Activated T-helper 9 cell treated with anti-CD3 and anti-CD28 coated beads, Interleukin-2, amount 50 U/mL, for 16 hours (primary cell): ENCODE measurements at places on chromosomes 2 and 18.

DNA sequence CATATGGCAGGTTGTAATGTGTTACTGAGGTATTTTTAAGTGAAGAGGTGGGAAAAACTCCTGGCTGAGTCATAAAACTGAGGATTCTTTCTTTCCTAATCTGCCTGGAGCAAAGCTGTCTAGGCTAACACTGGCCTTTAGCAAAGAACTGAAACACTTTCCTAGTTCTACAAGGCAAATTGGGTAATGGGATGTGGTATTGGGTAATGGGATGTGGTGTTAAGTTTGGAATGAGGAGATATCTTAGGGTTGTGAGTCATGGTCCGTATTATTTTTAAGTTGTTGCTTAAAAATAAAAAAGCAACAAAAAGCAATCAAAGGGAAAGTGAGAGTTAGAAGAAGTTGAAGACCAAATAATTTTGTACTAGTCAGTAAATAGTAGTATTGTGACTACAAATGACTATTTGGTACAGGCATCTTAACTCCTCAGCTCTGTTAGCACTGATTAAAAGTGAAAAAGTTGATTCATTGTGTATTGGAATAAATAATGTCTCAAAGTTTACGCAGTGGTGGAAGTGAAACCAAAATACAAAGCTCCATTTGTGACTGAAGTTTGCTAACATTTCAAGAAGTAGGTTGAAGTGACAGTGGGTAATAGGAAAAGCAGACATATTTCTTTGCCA, 216.8 kb downstream of the CAMKMT start:
- DNase-seq, result no peak

DNA sequence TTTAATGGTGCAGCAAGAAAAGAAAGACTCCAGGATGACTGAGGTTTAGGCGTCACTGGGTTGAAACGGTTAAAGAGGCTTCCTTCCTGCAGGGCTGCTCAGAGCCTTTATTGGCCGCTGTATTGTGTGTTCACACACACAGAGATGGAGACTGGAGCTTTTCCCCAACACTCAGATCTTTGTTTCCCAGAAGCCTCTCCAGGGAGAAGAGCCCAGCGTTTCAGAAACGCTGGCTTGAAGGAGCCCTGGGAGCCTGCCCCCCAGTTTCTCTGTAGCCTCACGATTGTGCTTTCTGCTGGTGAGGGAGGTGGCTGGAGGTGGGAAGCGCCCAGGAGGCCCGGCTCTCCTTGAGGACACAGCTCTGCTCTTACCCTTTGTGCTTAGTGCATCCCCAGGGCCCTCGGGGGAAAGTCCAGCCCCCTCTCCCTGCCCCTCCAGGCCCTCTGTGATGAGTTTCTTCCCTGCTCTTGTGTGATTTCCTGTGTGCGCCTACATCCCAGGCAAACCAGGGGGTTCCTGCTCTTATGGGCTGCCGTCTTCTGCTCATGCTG, 37.1 kb downstream of the RRM2 start:
- DNase-seq, result no peak

DNA sequence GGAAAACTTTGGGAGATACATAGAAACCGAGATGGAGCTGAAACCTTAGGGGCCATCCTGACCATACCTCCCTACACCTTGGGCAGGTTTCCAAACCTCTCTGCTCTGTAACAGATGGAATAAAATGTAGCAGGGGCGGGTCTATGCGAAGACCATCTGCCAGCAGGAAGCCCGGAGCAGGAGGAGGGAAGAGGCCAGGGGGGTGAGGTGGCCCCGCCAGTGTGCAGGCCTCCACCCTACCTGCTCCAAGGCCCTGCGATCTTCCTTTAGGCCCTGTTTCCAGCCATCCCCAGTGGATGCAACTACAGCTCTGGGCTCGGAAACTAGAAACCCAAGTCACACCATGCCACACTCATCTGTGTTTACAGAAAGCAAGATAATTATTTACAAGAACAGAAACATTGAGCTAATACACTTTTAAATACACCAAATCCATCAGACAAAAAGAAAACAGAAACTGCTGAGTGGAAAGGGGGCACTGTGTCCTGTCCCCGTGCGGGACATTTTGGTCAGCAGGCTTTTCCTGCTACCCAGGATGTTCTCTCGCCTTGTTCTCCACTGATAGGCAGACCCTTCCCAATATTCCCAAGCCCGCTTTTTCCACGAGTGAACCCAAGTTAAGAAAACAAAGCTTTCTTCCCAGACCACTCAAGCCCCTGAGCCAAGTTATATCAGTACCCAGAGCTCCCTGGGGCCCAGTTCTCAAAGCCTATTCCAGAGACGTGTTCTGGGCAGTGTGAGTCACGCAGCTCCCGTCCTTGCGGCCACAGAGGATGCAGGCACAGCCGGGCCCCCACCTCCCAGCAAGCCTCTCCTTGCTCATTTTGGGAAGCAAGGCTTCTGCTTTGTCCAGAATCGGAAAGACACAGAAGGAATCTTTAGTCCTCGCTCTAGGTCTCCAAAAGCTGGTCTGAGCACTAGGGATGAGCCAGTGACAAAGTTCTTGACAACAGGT, 17.3 kb downstream of the CIB4 start:
- DNase-seq, result no peak

DNA sequence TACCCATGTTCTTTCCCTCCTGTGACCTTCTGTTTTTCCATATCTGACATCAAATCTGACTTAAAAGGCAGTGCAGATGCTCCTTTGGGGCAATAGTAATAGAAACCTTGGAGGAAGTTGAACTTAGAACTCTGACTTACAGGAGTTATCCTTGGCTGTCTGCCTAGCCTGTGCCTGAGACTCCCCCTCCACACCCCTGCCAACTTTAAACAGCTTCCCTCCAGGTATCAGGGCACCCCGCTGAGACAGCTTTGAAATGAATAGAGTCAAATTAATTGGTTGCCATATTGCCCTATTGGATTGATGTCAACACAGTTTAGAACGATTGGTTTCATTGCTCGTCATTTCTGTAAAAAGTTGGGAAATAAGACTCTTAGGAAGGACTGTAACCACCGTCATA, 322.0 kb downstream of the PRKCE start:
- DNase-seq, result no peak

DNA sequence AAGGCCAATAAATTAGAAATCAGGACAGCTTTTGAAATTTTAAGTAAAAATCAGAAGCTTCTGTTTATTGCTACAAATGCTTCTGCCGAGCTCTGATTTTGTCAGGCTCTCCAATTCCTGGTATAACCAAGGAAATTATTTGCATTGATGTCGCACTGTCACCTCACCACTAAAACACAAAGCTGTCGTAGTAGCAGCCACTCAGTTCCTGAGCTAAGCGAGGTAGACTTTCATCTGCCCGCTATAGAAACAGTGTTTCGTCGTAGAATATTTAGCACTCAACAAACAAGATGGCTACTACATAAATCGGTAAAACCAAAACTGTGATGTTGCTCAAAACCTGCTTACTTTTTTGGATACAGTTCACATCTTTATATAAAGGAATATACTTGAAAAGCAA, 141.3 kb upstream of the FOSL2 start:
- no peak for DNase-seq

DNA sequence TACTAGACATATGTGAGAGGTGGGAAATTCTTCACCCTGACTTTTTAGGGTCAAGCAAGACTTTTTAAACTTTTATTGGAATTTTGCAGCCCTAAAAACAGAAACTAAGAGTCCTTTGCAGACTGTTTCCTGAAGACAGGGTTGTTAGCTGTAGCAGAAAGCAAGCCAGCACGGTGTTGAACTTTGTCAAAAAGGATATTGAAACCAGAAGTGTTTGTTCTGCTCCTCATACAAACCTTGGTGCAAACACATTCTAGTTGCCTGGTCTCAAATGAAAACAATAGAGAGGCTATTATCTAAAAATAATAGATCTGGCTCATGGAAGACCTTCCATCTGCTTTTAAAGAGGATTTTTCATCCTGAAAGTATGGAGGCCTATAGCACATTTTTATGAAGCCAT, 65.8 kb upstream of the IGFBP5 start:
- no peak for DNase-seq

DNA sequence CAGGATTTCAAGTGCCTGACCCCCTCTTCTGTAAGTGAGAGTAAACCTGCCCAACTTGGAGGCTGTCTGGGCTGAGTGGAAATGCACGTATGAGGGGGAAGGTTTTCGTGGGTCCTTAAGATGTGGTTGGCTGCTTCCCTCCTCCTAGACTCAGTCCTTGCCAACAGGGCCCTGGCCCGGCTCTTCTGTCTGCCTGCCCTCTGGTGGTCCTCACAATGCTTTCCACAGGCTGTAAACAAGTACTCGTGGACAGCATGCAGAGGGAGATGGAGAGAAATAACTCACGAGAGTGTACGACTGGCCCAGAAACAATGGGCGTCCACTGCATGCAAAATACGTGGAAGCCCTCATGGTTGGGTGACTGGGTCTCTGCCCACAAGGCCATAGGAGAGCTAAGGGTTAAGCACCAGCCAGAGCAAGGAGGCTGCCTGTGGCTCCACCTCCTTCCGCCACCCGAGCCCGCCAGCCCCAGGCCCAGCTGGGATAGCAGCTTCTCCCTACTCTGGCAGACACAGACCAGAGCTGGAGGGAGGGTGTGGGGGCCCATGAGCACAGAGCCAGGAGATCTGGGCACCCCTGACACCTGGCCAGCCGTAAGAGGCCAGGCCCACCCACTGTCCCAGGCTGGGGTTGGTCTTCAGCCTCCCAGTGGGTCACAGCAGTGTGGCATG, 17.0 kb upstream of the ARHGEF4 start:
- no peak for DNase-seq

GRCh38 chr18:55494899-55495298, 93.1 kb downstream of the TCF4 start:
- DNase-seq, result no peak

GRCh38 chr2:20666005-20666303, 990 bp upstream of the GDF7 start:
- no peak for DNase-seq

- DNase-seq, result no peak
Measured at GRCh38 chr18:34031810-34032209, 192.9 kb downstream of the NOL4 start.

DNA sequence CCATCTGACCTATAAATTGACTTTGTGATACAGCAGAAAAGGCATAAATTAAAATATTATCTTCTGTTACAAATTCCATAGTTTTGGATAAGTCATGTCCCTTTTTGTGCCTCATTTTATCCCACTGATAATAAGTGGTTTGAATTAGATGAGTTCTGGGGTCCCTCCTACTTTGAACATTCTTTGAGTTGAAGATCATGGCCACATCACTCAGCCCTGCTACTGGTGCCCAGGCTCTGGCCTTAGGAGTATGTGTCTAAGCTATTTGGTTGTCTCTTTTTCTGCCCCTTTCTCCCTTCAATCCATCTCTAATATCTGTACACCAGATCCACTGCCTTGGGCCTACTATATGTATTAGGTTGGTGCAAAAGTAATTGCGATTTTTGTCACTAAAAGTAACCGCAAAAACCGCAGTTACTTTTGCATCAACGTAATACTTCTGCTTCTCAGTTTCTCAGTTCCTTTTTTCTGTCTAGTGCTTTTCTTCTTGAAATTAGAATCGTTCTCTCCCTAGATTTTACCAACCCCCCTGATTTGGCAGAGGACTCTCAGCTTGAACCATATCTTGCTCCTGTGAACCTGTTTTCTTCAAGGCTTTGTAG, 362.5 kb upstream of the TNP1 start:
- no peak for DNase-seq

- no peak for DNase-seq
Measured at GRCh38 chr18:46761059-46761769, 4.4 kb upstream of the ST8SIA5 start.

DNA sequence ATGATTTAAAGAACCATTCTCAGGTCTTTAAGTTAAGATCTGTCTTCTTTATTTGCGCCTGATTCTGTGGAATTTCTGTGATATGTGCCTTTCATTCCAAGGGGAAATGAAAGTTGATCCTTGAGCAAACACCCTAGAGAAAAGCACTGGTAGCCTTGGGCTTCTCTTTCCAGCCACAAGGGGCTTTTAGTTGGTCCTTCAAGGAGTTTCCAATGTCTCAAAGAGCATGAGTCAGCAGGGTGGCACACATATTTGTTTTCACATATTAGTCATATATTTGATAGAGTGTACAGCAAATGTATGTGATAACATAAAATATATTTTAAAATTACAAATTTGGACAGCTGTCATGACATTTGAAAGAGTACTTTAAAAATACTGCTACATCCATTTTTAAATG, 339.5 kb downstream of the TXNL1 start:
- no peak for DNase-seq

DNA sequence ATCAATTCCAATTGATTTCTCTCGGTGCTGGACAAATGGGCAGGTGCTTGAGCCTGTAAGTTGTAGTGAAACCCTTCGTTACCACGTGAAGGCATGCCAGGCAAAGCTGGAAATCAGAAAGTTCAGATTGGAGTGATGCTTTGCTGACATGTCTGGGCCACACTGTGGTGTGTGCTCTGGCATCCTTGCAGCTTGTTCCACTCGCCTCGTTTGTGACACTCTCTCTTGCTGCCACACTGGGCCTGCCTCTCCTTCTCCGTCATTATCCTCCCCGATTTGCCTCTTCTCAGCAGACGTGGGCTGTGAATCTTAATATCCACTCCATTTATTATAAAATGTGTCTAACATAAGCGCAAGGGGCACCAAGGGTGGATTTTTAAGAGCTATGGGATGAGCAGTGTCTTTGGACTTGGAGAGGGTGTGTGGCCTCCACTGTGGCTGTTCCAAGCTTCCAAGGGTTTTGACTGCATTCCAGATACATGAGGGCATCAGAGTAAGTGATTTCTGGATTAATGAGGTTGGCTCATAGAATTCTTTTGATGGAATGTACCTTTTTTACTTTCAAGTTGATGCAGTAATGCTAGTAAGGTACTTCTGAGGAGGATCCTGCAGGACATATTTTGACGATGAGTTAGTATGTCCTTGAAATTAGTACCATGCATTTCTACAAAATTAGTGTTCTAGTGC, 238.8 kb downstream of the TPGS2 start:
- DNase-seq, result no peak

- no peak for DNase-seq
Measured at GRCh38 chr2:105865222-105865913, 120.7 kb downstream of the NCK2 start.

DNA sequence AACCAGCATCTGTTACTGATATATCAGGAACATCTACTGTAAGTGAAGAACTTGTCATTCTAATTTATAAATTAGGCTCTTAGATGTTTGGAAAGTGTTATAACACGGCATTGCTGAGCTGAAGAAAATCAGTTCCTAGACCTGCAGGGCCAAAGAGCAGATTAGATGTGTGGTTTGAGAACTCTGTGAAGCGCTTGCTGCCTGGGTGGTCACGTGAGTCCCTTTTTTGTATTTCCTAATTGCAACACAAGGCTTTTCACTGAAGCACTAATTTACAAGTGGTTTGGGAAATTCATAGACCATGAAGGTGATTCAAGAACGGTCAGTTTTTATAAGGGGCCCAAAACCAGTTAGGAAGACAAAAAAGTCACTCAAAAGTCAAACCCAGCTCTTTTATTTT, 106.9 kb upstream of the SP3 start:
- no peak for DNase-seq

- DNase-seq, result no peak
Measured at GRCh38 chr2:21195326-21195725, 71.6 kb downstream of the TDRD15 start.
